ENCODE measurements at places on chromosomes 13 and 19.

GRCh38 chr13:23050126-23050525 lies 130.7 kb upstream of the SGCG start:
- DNase-seq: no peak

GRCh38 chr19:30386551-30387143 lies 14.5 kb downstream of the ZNF536 start:
- DNase-seq: no peak

- peak; percentile 65 for DNase-seq
These were observed 5.6 kb downstream of the LYL1 start for GRCh38 chr19:13097033-13097462.

GRCh38 chr13:36817996-36818803 lies 822 bp upstream of the RFXAP start:
- DNase-seq: no peak

GRCh38 chr13:81487151-81487550 lies 1146.2 kb upstream of the SPRY2 start:
- DNase-seq: no peak

- no peak for DNase-seq
These were observed 3.1 kb downstream of the ARHGEF18 start for GRCh38 chr19:7351861-7352260.

DNA sequence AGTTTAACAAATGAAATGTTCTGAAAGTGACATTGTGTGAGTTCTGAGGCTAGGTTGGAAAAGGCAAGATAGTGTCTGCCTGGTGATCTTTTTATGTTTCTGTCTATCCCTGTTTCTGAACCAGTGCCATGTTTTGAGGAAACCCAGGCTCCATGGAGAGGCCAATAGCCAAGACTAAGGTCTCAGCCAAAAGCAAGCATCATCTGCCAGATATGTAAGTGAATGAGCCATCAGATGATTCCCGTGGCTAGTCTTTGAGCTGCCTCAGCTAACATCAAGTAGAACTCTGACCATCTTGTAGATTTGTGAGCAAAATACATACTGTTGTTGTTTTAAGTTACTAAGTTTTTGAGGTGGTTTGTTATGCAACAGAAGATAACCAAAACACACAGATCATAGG lies 19.6 kb upstream of the CCNA1 start:
- no peak for DNase-seq

DNA sequence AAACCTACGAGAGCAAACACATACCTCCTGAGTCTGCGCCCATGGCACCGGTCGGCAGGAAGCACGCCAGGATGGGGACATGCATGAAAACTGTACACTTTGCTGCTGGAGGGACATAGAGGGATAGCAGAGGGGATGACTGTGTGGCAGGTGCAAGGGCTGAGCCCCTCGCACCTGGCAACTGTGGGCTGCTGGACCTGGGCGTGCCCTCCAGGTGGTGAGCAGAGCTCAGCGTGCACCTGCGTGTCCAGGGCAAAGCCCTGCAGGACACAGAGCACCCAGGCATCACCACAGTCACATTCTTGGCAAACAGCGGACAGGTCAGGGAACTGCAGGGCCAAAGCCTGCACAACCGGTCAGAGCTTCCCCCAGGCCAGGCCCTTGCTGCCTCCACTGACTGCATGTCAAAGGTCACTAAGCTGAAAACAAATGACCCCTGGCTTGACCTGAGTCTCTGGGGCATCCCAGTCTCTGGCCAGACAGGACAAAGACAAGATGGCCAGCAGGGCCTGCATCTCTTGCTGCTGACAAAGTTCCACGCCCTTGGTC lies 9.0 kb upstream of the ISYNA1 start:
- DNase-seq: no peak

- no peak for DNase-seq
These were observed 147.1 kb upstream of the SLITRK1 start for GRCh38 chr13:84029396-84029795.

Data from hematopoietic multipotent progenitor cell treated with erythropoietin and hydrocortisone succinate and interleukin-3 and kit ligand, for 15 days (in vitro differentiated cells).